ENCODE measurements at places on chromosomes 12 and 14.

DNA sequence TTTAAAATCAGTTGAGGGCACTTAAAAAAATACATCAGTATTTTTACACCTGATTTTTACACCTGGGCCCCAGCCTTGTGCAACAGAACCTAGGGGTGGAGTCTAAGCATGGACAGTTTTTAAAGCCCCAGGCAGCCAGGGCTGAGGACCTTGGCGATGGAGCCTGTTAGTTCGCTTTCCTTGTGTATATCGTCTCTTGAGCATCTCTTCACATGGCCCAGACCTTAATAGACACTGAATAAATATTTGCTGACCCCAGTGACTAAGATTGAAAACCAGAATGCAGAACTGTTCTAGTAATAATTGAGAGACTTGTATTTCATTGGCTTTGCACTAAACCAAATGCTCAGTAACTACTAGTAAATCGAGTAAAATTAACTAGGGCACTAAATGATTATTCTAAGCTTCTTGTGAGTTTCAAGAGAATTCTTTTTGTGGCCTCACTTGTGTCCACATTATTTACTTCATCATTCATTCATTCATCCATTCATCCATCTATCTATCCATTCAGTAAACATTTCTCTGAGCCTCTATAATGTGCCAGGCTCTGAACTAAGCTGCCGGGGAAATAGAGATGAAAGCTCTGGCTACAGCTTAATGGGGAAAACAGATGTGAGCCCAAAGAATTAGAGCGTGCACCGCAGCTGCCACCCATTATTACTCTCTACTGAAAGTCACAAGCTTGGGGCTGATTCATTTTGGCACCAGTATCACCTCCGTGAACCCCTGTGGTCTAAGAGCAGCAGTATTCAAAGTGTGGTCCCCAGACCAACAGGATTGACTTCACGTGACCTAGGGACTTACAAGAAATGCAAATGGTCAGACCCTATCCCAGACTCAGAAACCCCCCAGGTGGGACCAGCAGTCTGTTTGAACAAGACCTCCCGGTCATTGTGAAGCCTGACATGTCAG, 30.7 kb upstream of the BCL7A start:
- DNase-seq, result no peak

GRCh38 chr12:117688446-117688845, 280.3 kb downstream of the KSR2 start:
- no peak for DNase-seq

DNA sequence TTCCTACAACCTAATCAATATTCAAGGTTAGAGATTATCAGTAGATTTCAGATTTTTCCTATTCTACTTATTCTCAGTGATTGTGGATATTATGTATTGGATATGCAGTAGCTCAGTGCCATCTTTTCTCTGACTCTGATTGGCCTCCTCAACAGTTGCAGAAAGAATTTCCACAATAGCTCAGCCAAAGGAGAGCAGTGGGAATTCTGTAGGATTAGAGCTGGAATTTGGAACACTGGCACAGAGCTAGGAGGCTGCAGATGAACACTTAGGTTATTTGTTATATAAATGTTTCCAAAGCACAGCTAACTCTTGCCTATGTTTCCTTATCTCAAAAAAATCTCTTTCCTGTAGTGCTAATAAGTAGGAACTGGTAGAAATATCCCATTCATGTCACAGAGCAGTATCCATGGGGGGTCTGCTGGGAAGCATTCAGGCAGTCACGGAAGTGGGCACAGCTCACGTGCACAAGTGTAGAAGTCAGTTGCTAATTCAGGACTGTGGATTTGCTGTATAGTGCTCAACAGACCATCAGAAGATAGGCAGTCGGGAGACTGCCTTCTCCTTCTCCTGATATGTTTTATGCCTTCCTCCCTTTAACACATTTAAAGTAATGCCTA, 116.2 kb upstream of the TMEM260 start:
- no peak for DNase-seq

DNA sequence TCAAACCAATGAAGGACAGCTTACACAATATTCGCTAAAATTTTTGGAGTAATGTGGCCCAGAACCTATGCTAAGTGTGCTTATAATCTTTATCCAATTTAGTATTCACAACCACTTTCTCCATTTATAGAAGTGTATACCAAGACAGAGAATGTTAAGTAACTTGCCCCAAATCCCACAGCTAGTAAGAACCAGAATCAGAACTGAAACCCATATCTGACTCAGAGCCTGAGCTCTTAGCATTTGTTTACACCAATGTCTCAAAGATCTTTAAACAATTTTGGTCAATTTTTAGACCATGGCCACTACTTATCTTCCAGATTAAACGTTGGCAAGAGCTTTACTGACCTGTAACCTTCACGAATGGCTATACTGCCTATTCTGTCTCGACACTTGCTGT, 53.0 kb downstream of the PAPLN start:
- DNase-seq, result no peak

DNA sequence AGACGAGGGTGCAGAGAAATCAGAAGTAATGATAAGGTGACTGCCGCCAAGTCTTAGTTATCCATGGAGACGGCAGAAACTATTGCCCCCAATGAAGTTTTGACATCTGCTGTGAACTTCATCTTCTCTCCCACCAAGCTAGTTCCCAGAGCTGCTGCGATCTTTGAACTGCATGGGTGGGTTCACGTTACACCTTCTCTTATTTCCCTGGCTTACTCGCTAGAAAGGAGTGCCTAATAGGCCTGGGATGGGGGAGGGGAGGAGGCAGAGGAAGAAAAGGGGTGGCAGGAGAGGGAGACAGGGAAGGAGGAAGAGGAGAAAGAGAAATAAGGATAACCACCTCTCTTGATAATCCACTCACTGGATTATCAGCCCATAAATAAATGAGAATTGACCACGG, 157.1 kb downstream of the NTF3 start:
- DNase-seq, result no peak

DNA sequence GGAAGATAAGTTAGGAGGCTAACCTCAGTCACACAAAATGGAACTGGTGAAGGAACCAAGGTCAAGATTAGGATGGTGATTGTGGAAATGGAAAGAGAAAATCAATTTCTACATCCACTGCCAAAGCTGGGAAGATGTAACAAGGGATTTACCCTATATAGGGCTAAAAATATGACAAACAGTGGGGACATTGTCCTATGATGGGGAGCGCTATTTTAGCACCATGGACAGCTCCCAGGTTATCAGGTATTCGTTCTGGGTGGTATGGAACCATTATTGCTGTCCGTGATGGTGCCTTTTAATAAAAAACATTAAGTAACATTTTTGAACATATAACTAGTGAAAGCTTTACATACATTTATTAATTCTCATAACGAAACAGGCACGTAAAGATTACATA, 124.0 kb downstream of the NDUFA12 start:
- DNase-seq, result no peak

GRCh38 chr12:44833561-44833960, 42.6 kb downstream of the NELL2 start:
- DNase-seq, result no peak

DNA sequence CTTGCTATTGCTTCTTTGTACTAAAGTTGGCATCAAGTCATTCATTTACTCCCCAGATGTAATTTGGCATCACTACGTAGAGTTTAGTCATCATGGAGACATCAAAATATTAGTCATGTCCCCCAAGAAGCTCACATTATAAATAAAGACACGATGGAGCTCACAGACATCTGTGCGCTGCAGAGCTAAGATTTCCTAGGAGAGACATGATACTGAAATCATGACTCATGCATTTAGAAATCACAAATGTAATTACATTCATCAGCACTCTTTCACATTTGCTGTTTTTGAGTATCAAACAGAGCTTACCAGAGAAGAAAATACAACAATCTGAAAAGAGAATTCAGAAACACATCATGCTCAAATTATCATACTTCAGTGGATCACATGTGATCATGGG, 169.8 kb downstream of the LRIG3 start:
- no peak for DNase-seq

DNA sequence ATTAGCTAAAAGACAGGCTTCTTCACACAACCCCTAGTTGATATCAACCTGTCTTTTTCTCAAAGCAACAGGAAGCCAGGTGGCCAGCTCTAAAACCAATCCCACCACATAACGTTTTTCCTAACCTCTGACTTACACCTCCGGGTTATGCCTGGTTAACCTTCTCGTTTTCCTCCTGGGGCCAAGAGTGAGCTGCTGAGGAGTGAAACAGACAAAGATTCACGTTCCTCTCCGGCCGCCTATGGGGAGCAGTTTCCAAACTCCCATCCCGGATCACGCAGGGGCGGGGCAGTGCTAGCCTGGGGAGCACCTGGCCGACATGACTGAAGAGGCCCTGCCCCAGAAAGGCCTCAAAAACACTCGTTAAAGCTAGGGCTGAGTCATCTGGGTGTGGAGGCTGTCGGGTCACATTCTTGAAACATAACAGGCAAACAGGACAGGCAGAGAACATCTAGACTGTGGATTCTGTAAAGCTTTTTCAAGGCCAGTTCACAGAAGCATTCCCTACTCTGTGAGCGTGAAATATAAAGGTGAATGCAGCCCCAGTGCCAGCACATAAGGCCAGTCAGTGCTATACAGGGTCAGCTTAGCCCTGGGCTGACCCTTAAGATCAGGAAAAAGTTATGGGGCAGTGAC, 25.9 kb upstream of the LGALS3 start:
- DNase-seq, result peak; percentile 97

- DNase-seq, result no peak
Measured at GRCh38 chr12:55732288-55732687, 3.5 kb upstream of the CD63 start.

DNA sequence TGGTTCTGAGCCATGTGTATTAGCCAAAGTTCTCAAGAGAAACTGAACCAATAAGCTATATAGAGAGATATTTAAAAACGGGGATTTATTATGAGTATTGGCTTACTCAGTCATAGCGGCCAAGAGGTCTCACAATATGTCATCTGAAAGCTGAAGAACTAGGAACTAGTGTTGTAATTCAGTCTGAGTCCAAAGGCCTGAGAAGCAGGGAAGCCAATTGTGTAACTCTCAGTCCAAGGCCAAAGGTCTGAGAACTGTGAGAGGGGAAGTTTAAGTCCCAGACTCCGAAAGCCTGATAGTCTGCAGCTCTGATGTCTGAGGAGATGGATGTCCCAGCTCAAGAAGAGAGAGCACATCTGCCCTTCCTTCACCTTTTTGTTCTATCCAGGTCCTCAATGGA, 344.8 kb upstream of the USP15 start:
- no peak for DNase-seq

DNA sequence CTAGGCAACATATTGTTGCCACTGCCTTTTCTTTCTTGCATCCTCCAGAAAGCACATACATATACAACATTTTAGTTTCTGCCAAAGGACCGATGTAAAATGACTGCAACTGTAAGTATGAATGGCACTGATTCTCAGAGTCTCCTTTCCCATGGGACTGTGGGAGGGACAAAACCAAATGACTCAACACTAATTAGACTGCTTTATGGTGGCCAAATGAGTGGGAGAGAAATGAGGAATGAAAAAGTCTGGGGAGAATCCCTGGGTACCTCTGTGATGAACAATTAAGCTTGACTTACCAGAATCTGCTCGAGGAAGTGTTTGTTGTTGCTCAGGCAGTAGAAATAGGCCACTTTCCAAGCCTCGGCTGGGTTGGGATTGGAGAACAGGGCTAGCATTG, 10.1 kb downstream of the ZFYVE26 start:
- no peak for DNase-seq

DNA sequence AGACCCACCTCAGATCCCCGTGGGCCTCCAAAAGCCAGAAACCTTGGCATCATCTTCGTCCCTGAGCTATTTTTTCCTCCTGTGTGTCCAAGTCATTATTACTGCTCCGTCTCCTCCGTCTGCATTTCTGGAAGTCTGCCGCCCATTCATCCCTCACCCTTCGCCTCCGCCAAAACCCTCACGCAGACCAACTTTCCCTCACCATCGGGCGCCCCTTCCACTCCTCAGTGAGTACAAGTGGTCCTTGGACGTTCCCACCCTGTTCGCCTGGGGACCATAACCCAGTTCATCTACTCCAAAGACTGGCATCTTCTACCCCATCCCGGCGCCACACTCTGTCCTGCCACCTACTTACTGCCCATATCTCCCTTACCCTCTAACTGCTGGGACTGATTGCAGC, 3.7 kb upstream of the LTBP2 start:
- DNase-seq, result no peak

- DNase-seq, result no peak
Measured at GRCh38 chr12:75917083-75917482, 114.5 kb downstream of the PHLDA1 start.

GRCh38 chr12:12486661-12487240, 75.9 kb downstream of the DUSP16 start:
- no peak for DNase-seq

DNA sequence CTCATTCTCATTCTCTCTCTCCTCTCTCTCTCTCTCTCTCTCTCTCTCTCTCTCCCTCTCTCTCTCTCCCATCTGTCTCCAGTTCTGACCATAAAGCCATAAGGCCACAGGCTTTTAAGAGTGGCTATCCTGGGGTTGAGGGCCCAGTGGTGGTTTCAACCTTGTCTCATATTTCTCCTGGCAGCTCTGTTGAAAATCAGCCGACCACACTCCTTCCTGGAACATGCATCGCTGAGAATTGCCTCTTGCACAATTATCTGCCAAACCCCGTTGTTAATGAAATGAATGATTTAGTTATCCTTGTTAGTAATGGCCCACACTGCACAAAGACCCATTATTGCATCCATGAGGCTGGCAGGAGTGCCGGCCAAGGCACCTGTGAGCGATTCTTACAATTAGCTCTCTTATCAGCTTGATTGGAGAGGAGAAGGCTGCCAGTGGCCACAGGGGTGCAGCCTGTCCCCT, 30.4 kb upstream of the KCNA5 start:
- DNase-seq, result no peak

GRCh38 chr14:50407111-50407812, 10.6 kb upstream of the CDKL1 start:
- no peak for DNase-seq

- DNase-seq, result no peak
Measured at GRCh38 chr14:99744873-99745224, 48.4 kb upstream of the EML1 start.

DNA sequence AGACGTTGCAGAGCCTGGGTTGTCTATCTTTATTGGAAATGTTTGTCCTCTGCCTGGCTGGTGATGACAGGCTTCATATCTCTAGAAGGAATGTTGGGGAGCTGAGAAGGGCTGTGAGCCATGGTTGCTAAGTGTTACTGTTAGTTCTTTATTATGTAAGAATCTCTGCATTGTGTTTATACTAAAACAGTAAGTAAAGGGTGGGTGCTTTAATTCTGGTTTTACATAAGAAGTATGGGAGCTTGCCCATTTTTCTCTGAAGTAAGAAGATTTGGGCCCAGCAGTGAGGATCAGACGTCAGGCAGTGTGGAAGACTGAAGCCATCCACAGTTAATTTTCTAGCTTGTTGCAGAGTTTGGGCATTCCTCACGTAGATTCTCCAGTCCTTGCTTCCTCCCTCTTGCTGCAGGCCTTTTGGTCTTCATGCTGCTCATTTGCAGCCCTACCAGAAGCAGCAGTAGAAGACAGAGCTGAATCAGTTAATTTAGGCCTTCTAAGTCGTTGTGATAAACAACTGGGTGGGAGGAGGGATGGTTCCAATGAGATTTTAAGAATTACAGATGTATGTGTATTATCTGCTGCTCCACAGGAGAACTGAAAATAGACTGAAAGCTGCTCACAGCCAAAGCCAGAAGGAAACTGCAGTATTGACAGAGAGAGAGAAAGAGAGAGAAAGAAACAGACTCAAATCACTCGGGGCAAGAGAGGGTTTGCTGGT, 21.4 kb downstream of the WNT5B start:
- no peak for DNase-seq

- DNase-seq, result no peak
Measured at GRCh38 chr14:68466491-68466977, 326.3 kb downstream of the ZFP36L1 start.

GRCh38 chr12:95553197-95553943, 2.1 kb upstream of the USP44 start:
- no peak for DNase-seq

GRCh38 chr12:31523306-31523705, 67.6 kb downstream of the DENND5B start:
- no peak for DNase-seq
